ENCODE measurements at places on chromosomes 4 and X. TPM values are rescaled to one million over a fixed set of nuclear protein-coding genes. Genes with fewer than 3 reads are reported as not detected.

Gene CT45A2
- total RNA-seq: not detected

Gene MAGEE2
- not detected for total RNA-seq

Gene HHIP
- 8.8 TPM for total RNA-seq

Gene SLC6A14
- total RNA-seq: not detected

Gene CLDN22
- not detected for total RNA-seq

Gene RFC1
- 55.3 TPM for total RNA-seq

Gene BMX
- total RNA-seq: not detected

Gene UGT2A1
- total RNA-seq: not detected

Gene FAM241A
- 1.6 TPM for total RNA-seq

Gene HSFX4
- total RNA-seq: not detected

Gene ERVMER34-1
- total RNA-seq: 0.68 TPM

Gene ZNF157
- not detected for total RNA-seq

Gene TSPAN7
- total RNA-seq: not detected

Gene HSFX3
- not detected for total RNA-seq

Gene PGRMC1
- total RNA-seq: 102 TPM

Gene CTAG1B
- not detected for total RNA-seq

Gene ANK2
- total RNA-seq: 37.6 TPM

Gene STS
- total RNA-seq: 4.9 TPM

Gene EGF
- not detected for total RNA-seq

Gene ETDA
- total RNA-seq: not detected

Gene LRCH2
- total RNA-seq: 3.0 TPM

Gene SYP
- total RNA-seq: 0.23 TPM

Gene CDK16
- total RNA-seq: 86.1 TPM

Gene PLP1
- 2.5 TPM for total RNA-seq

Gene TGIF2LX
- not detected for total RNA-seq

Gene GLOD5
- total RNA-seq: not detected

Gene TMPRSS11F
- total RNA-seq: not detected

Gene MSANTD1
- total RNA-seq: not detected

Gene NKRF
- 5.0 TPM for total RNA-seq

Gene ASB11
- not detected for total RNA-seq

Gene SPANXB1
- not detected for total RNA-seq

Gene TET2
- total RNA-seq: 5.4 TPM

Gene VCX2
- total RNA-seq: not detected

Gene TMEM156
- 0.35 TPM for total RNA-seq

All from pericardium fibroblast (primary cell).